ENCODE measurements at places on chromosomes 12 and 14.

- no peak for DNase-seq
Measured at GRCh38 chr12:130712346-130713065, 3.6 kb downstream of the RIMBP2 start.

- no peak for DNase-seq
Measured at GRCh38 chr12:99454539-99455172, 192.9 kb upstream of the GARIN6 start.

GRCh38 chr12:27794818-27795584 lies 15.0 kb upstream of the MANSC4 start:
- DNase-seq: no peak

DNA sequence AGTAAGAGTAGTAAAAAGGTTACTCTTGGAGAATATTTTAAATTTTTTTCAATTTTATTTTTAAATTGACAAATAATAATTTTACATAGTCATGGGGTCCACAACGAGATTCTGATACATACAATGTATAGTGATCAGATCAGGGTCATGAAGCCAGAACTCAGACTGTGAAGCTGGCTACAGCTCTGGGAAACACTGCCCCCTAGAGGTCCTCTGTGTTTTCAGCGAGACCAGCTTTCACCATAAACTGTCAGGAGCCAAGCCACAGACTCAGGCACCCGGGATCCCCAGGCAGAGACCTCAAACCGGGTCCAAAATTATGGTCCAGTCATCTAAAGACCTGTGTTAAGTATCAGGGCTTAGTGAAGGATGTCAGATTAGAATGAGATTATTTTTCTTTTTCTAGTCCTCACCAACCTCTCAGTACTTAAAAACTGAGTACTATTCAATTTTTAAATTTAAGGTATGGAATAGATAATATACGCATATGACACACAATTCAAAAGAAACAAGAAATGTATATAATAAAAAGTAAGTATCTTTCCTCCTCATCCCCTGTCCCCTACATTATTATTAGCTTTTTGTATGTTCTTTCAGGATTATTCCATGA lies 397.1 kb downstream of the MDGA2 start:
- DNase-seq: peak; percentile 29

DNA sequence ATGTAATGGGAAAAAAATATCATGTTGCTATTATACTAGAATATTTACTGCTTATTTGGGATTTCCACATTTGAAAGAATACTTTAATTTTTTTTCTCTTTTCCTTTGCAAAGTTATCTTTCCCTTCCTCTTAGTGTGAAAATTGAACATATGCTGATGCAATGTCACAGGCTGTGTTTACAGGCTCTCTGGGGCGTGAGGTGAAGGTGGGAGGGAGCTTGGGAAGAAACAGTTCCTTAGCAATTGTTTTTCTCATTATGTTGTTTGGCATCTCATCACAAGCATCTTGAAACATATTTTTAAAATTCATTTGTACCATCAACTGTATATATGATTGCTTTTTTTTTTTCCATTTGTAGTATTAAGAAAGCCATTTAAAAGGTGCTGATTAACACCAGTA lies 47.9 kb upstream of the NAV3 start:
- DNase-seq: no peak

GRCh38 chr12:95980437-95980836 lies 15.7 kb downstream of the HAL start:
- no peak for DNase-seq

GRCh38 chr14:93073358-93073707 lies 42.4 kb downstream of the ITPK1 start:
- no peak for DNase-seq

- no peak for DNase-seq
Measured at GRCh38 chr12:89041078-89041477, 311.2 kb downstream of the DUSP6 start.

- DNase-seq: no peak
Measured at GRCh38 chr12:51943346-51943745, 8.2 kb upstream of the ACVR1B start.

DNA sequence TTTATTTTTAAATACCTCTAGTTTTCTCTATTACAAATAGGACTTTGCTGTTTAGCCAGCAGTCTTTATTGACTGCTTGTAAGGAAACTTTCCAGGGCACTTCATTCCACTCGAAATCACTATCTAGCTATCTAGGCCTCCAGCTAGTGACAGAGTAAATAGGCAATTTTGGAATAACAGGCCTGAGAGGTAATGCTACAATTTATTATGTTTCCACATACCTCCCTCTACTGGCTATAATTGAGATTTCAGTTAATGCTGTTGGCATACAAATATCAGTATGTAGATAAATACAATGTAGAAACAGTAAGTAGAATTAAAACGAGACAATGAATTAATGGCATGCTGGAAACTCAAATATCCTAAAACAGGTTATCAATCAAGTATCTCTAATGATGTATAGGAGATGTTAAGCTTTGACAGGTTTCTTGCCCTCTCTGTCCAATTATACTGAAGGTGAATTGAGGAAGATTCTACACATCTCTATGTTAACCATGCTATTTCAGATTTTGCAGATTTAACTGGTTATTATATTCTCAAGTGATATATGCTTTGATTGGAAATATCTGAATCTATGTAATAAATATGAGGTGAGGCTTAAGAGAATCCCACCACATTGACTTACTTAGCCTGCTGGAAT lies 7.2 kb downstream of the DTD2 start:
- no peak for DNase-seq

DNA sequence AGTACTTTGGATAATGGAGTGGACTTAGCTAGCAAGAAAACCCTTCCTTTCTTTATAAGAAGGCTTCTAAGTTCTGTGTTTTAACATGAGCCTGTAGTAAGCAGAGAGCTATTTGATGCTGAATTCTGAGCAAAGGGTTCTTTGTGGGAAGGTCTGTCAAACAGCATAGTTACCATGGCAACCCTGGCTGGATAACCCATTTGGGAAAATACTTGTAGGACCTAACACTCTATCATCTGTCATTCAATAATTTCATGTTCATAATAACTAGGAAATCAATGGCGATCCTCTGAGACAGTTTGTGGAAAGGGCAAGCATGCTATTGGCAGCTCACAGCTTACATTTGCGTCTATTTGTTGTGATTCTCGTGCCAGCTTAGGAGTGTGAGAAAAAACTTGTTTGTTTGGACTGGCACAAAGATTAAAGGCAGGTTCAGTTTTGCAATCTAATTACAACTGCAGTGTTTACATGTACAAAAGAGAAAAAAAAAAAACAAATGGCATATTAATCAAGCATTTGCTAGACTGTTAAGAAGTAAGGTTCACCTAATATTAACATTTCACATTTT lies 219.2 kb downstream of the PDZRN4 start:
- no peak for DNase-seq

DNA sequence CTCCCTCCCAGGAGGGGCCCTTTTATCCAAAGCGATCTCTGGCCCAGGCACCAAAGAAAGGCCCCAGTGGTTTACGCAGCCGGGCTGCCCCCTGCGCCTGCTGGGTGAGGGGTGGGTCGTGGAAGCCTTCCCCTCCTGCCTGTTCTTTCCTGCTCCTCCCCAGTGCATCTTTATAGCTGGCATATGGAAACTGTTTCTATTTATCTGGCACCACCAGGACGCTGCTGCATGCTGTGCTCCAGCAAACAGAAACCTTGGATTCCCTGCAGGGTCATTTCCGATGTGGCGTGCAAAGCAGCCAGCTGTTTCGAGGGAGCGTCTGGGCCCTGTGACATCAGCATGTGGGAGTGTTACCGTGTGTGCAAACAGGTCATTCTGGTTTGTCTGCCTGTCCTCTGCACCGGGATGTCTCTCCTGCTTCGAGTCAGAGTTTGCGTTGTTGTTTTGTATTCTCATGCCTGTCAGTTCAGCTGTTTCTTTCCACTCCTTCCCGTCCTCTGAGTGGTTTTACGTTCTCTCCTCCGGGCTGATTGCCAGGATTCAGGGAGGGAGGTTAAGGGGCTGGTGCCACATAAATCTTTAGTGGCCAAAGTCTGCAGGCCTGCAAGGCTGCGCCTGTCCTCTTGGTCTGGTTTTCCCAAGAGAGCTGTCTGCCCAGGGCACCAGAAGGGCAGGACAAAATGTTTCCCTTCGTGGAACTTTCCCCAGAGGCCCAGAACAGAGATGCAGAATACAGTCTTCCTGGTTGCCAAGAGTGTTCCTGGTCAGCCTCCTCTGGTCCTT lies 24.6 kb downstream of the TPCN1 start:
- DNase-seq: peak; percentile 95

Data from thyroid gland (tissue), 4 donors.